ENCODE measurements at places on chromosomes 4 and X.

- no peak for DNase-seq
These were observed 22.7 kb upstream of the PSAPL1 start for GRCh38 chr4:7457201-7458065.

DNA sequence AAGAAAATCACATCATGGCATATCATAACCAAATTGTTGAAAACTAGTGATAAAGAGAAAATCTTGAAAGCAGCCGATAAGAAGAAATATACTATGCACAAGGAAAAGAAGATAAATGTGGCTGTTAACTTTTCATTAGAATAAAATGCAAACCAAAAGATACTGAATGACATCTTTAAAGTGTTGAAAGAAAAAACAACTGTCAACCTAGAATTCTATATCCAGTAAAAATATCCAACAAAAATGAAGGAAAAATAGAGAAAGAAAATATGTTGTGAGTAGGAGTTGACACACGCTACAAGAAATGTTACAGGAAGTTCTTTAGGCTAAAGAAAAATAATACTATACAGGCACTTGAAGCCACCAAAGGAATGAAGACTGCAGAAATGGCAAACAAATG lies 82.0 kb downstream of the FAM184B start:
- DNase-seq: no peak

DNA sequence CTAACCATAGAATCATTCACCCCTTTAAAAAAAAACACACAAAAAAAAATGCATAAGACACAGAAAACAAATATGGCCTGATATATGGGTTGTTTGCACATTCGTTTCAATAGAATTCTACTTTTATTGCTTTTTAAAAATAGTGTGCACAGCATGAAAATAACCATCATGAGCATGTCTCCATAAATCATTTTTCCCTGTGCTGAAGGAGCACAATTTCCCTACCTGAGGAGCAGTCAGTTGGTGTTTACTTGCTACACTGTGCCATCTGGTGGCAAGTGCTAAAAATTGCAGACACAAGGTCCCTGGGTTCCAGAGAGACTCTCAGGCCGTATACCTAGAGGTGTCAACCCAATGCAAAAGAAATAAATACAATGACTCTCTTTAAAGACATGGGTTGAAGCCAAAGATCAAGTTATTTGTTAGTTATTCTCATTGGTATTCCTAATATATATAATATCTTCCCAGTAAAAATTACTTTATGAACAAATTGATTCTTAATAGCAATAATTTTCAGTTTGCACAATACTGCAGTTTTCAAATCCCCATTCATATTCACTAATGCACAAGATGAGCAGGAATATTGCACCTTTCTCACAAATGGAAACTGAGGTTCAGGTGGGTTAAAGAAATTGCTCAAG lies 551.4 kb downstream of the IQCM start:
- DNase-seq: no peak

DNA sequence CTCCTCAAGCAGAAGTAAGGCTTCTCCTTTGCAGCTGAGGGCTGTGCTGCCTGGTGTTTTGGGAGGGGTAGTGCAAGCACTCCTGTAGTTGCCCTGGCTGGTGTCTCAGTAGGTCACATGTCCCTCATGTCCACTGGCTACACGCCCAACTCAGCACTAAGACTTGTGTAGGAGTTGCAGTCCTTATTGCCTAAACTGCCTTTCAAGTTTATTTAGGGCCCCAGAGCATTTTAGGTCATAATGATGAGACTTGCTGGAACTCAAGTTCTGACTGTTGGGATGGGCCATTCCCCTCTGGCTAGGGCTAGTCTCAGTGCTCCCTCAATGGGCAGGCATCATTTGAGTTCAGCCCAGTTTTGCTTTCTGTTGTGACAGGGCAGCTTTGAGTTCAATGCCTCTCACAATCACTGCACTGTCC lies 44.1 kb downstream of the PPM1K start:
- no peak for DNase-seq

DNA sequence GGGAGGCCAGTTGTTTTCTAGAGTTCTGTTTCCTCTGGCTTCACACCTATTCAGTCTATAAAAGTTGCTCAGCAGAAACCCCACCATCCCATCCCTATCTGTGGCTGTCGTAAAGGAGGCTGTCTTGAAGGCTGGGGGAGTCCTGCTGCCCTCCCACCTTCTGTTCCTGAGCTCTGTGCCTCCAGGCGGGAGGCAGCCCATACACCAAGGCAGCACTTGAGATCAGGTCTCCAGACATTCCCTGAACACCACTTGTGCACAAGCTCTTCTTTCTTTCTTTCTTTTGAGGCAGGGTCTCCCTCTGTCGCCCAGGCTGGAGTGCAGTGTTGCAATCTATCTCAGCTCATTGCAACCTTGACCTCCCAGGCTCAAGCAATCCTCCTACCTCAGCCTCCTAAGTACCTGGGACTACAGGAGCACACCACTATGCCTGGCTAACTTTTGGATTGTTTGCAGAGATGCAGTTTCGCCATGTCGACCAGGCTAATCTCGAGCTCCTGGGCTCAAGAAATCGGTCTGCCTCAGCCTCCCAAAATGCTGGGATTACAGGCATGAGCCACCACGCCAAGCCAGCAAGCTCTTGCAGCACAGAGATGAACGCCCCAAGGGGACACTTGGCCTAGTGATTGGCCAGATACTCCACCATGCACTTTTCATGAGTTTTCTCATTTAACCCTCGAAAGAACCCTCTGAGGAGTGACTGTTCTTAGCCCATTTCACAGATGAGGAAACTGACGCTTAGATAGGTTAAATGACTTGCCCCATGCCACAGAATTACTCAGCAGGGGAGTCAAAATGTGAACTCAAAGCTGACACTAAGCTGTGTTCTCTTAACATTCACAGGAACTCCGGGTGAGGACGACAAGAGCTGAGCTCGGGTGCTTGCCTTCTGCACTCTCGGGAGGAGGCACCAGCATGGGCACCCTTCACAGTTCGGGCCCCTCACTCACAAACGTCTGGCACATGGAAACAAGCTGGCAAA lies 55.8 kb upstream of the ENPP6 start:
- DNase-seq: no peak

- DNase-seq: no peak
These were observed 8.7 kb upstream of the ANK2 start for GRCh38 chr4:113040793-113041192.

GRCh38 chr4:125994430-125994829 lies 679.7 kb downstream of the FAT4 start:
- no peak for DNase-seq

- no peak for DNase-seq
These were observed 56.2 kb upstream of the CYSLTR1 start for GRCh38 chrX:78383594-78383993.

DNA sequence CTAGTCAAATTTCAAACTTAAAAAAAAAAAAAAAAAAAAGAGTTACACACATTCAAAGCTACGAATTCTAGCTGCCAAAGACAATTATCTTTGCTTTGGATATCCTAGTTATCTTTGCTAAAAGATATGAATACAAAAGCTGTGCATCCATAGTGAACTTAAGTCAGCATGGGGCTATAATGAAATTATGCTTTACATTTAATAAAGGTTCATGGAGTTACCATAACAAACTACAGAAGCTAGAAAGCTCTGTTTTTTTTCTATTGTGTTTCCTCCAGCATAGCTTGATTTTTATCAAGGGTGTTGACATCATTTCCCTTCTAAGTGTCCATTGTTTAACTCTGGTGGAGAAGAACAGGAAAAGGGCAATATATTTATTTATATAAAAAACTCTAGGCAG lies 234.1 kb downstream of the ANKRD50 start:
- DNase-seq: no peak

DNA sequence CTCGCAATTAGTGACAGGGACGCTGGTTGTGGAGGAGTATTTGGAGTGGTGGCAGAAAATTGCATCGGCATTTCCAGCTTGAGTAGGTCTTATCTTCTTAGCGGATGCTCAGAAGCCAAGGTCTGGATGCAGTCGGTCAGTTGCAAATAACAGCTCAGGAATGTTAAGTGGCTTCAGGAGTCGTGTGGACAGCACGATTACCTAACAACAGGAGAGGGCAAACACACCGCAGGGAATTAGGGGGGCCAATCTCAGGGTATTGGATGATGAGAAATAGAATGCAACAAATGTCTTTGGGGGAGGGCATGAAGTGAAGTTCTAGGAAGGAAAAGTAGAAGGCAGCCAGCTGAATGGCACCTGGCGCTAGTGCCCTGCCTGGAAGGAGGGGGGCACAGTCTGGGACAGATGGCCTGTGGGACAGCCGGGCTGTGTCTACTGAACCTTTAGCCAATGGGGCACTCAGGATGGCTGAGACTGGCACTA lies 11.8 kb downstream of the RASL11B start:
- DNase-seq: no peak

- peak; percentile 27 for DNase-seq
These were observed 220.7 kb downstream of the CAMK2D start for GRCh38 chr4:113540859-113541258.

- DNase-seq: no peak
These were observed 72.2 kb upstream of the ATP6AP2 start for GRCh38 chrX:40508560-40508959.

DNA sequence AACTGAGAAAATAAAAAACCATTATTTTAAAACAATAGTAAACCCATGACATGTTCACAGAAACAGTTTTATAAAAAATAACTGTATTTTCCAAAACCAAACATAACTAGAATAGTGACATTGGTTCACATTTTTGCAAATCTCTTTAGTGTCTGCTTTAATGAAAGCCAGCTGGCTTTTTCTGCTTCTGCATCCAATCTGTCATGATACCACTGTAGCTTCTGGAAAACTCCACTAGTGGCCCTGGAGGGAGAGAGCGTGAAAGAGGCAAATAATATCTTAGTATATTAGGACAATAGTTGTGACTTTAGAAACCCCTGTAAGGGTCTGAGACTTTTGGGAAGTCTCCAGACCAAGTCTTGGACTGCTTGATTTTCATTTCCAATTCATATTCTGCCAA lies 31.1 kb downstream of the FGFBP1 start:
- DNase-seq: no peak

GRCh38 chrX:31713120-31713519 lies 641.3 kb upstream of the FTHL17 start:
- no peak for DNase-seq

DNA sequence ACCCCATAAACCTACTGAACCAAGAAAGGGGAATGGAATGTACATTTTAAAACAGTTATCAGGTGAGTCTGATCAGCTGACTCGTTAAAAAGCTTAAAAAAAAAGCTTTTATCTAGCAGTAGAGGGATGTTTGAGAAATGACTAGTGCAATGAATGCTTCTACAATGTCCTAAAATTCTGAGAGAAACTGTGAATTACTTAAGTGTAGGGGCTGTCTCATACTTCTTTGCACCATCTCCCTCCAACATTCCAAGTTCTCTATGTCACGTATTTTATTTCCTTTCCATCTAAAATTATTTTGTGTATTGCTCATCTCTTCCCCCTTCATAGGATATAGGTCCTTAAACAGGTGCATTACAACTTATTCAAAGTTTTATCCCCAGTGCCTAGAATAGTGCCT lies 11.9 kb upstream of the AREG start:
- no peak for DNase-seq

Measured in stimulated activated CD4-positive, alpha-beta T cell treated with anti-CD3 and anti-CD28 coated beads, Interleukin-1b, Interleukin-23, amount 100 ng/mL, for 24 hours (primary cell).